GOT3 (cell line): ENCODE measurements at places on chromosomes 2 and 18.

DNA sequence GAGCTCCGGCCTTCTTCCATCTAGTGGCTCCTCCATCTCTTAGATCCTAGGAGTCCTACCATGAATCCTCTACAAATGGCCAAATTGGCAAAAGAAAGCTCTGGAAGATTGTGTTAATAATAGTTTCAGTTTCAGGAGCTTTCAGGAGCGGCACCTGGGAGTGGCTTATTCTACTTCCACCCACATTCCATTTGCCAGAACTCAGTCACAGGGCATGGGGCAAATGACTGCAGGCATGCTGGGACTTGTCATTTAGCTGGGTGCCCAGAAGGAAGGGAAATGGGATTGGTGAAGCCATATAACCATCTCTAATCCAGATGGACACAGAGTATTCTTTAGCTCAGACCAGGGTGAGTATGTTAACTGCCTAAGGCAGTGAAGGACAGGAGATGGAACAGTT is 3.6 kb upstream of the LRATD1 start:
- no peak for DNase-seq

GRCh38 chr2:75528221-75528977 is 32.3 kb downstream of the EVA1A start:
- no peak for DNase-seq

- no peak for DNase-seq
Measured at GRCh38 chr2:232741294-232741693, 35.1 kb downstream of the KCNJ13 start.

DNA sequence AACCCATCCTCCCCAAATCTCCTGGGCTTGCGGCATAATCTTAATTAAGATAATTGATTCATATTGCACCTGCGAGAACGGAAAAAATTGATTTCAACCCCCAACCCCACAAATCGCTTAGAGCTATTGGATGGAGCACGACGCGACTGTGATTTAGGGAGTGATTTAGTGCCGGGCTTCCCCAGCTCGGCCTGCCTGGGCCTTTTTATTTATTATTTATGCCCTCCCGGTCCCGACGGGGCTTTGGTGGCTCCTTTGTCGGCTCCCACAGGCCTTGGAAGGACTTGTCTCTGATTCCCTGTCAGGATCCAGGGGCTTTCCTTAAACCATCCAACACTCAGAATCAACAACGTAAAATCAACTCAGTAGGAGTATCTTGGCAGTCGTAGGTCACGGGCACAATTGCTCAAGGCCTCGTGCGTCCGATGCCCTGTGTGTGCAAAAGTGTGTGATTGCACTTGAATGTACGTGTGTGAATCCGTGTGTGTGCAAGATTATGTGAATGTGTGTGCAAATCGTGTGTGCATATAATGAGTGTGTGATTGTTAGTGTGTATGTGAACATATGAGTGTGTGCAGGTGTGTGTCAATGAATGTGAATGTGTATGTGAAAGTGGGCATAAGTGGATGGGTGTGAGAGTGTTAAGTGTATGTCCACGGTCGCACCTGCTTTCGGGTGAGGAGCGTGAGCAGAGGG is 4.3 kb upstream of the NEUROD1 start:
- no peak for DNase-seq

- DNase-seq = no peak
Measured at GRCh38 chr2:69279931-69280681, 106.9 kb downstream of the GFPT1 start.

- DNase-seq = no peak
Measured at GRCh38 chr2:810397-810796, 133.2 kb upstream of the TMEM18 start.

DNA sequence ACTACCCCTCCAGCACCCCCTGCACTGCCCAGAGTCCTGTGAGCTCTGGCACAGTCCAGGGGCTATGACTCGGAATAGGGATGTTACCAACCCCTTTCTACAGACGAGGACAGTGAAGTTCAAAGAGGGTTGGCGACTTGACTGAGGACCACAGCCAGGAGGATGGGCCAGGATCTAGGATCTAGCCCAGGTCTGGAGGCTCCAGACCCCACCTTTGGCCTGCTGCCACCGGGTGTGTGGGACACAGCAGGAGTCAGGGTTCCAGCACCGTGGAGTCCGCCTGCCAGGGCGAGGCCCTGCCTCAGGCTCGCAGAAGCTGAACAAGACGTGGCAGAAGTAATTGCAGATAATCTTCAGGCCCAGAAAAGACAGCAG is 37.9 kb upstream of the GPC1 start:
- no peak for DNase-seq

GRCh38 chr18:23378302-23378686 is 74.8 kb upstream of the RIOK3 start:
- DNase-seq = no peak

- DNase-seq = no peak
Measured at GRCh38 chr18:7233134-7233810, 2.4 kb downstream of the LRRC30 start.

GRCh38 chr2:9441556-9441955 is 18.1 kb downstream of the CPSF3 start:
- DNase-seq = no peak

DNA sequence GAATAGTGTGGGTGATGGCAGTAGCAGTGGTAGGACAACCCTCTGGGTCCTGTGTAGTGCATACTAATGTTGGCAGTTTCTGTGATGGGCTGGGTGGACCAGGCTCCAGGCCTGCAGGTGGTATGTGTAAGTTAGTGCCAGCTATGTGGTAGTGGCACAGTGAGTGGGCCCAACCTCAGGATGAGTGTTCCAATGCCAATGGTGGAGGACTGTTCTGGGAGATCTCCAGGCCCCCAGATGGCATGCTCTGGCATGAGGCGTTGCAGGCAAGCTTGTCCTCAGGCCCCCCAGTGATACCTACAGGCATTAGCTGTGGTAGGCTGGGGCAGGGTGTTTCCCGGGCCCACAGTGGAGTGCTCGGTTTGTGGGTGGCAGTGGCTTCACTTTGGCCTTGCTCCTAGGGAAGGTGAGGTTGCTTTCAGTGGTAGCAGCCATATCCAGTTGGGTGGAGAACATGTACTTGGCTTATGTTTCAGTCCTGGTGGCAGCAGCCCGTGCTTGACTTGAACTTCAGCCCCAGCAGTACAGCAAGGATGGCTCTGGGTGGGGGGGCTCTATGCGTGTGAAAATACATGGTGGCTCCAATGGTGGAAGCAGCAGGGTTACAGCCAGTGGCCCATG is 32.4 kb downstream of the TEX51 start:
- DNase-seq = no peak

DNA sequence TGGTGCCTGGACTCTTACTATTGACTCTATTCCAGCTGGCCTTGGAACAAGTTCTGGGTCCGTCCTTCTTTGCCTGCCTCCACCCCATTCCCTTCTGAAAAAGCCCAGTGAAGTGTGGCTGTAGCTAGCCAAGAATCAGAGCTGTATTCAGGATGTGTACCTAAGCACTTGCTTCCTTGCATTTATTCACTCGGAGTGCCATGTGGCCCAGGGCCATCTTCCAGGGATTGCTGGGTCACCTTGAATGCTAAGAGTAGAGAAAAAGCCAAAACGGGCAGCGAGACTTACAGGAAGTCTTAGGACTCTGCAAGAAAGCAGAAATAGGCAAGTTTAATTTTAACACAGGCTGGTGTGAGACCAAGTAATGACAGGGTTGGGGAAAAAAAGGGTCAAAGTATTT is 4.1 kb downstream of the ITGA6 start:
- DNase-seq = no peak

GRCh38 chr2:222424276-222424728 is at the start of gene SGPP2:
Gene SGPP2 (plus strand): TSS chr2:222424543. CDS start chr2:222424603, 60 bp downstream.
- DNase-seq = no peak

DNA sequence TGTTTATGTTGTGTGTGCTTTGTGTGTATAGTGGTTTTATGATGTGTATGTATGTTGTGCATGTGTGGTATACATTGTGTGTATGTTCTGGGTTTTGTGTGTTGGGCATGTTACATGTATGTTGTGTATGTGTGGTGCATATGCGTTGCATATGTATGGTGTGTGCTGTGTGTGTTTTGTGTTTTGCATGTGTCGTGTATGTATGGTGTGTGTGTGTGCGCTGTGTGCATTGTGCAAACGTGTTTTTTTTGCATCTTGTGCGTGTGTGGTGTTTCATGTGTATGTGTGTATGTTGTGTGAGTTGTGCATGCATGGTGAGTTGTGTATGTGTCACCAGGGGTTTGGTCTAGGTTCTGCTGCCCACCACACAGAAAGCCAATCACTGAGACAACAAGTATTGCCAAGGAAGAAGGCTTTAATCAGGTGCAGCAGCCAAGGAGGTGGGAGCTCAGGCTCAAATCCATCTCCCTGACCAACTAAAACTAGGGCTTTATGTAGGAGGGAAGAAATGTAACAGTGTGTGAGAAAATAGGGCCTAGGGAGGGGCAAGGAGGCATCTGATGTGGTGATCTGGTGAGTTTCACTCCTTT is 115.7 kb downstream of the FAM168B start:
- DNase-seq = no peak

DNA sequence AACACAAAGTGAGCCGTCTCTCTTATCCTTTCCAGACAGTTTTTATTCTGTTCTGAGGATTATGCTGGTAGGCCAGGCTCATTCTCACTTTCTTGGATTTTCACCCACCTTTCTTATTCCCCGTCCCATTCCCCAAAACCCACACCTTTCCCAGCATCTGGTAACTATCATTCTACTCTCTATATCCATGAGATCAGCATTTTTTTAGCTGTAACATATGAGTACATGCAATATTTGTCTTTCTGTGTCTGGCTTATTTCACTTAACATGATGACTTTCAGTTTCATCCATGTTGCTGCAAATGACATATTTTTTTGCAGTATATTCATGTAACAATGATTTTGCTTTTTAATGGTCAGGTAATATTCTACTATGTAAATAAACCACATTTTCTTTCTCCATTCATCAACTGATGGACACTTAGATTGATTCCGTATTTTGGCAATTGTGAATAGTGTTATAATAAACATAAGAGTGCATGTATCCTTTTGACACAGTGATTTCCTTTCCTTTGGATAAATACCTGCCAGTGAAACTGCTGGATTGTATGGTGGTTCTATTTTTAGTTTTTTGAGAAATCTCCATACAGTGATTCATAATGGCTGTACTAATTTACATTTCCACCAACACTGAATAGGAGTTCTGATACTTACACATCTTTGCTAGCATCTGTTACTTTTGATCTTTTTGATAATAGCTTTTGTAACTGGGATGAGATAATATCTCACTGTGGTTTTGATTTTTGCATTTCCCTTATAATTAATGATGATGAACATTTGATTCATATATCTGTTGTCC is 289.3 kb downstream of the RPRM start:
- no peak for DNase-seq

DNA sequence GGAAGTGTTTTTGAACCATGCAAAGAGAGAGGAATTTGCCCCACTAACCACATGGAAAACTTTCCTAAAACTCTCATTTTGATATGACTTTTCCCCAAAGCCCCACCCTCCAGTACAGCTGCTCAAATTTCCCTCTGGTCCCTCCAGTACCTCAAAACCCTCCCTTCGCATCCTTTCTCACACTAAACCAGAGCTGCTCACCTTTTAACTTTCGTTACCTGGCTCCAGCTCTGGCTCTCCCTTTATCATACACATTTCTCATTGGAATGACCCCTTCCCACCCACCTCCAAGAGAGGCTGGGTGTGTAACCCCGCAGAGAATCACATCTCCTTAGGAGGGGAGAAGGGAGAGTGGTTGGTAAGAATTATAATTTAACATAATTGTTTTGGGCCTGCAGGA is 86.8 kb upstream of the NDUFV2 start:
- no peak for DNase-seq

- DNase-seq = no peak
Measured at GRCh38 chr2:59080451-59081181, 839.5 kb upstream of the FANCL start.

GRCh38 chr2:180583441-180584140 is 396.8 kb upstream of the UBE2E3 start:
- no peak for DNase-seq

- DNase-seq = no peak
Measured at GRCh38 chr18:54684784-54685183, 93.7 kb downstream of the DYNAP start.

- no peak for DNase-seq
Measured at GRCh38 chr2:219197388-219197787, 9.2 kb upstream of the ZFAND2B start.
